D721Med (cell line): ENCODE measurements at places on chromosomes 3 and 15.
A peak's percentile ranks its signal among the peaks of the same experiment; 100 is the strongest.

- DNase-seq: no peak
Measured at GRCh38 chr3:189103208-189103607, 68.6 kb upstream of the TPRG1 start.

GRCh38 chr3:14230729-14231128, 52.1 kb downstream of the LSM3 start:
- no peak for DNase-seq

GRCh38 chr15:79282371-79283251, at the start of gene ANKRD34C:
TSS of gene ANKRD34C (plus strand) at chr15:79282722. CDS start at chr15:79293285, 10,563 bp downstream.
- no peak for DNase-seq

- no peak for DNase-seq
Measured at GRCh38 chr15:92654662-92655061, 913 bp downstream of the FAM174B start.

DNA sequence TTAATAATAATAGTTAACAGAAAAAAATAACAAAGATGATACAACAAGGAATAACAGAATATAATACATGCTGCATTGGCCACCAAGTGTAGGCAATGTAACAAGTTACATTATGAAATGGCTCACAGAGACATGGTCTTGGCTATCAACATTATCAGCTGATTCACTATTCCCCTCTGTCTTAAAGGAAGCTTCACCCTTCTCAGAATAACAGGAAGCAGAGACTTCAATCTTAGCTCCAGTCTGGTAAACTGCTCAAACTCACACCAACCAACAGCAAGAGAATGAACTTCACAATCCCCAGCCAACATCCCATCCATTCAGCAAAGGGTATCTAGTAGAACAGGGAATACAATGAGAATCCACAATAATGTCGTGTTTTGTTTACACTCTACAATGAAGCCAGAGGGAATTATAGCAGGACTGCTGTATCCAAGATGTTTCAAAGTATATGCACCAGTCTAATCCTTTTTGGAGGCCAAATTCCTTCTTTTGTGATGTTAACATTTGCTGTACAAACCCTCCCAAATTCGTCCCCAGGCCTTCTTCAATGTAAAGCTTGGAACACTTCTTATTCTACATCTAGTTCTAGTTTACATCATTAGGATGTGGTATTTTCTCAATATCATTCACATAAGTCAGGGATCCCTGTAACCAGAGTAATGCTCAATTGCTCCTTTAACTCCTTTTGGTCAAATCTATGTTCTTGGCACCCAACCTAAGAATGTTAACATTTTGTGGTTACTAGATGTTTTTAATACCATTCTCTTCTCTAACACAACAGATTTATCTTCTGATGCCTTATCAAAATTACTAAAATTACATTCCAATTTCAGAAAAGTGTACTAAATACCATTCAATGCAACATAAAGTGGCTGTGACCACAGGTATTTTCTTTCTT, 52.4 kb upstream of the CMSS1 start:
- DNase-seq: no peak

GRCh38 chr3:100781301-100781700, 72.0 kb downstream of the TFG start:
- DNase-seq: no peak

DNA sequence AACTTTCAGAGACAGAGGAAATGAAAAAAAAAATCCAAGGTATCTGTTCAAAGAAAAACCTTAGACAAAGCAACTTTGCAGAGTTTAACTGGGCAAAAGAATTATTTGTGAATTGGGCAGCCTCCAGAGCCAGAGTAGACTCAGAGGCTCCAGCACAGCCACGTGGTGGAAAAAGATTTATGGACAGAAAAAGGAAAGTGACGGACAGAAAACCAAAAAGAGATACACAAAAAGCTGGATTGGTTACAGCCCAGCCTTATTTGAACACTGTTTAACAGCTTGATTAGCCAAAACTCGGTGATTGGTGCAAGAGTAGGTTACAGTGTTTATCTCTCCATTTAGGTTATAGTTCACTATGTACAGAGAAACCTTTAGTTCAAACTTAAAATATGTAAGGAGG, 23.7 kb upstream of the GPD1L start:
- DNase-seq: no peak

- DNase-seq: no peak
Measured at GRCh38 chr3:150278195-150278594, 129.9 kb upstream of the TSC22D2 start.

GRCh38 chr3:118478706-118479276, 555.9 kb downstream of the IGSF11 start:
- no peak for DNase-seq

DNA sequence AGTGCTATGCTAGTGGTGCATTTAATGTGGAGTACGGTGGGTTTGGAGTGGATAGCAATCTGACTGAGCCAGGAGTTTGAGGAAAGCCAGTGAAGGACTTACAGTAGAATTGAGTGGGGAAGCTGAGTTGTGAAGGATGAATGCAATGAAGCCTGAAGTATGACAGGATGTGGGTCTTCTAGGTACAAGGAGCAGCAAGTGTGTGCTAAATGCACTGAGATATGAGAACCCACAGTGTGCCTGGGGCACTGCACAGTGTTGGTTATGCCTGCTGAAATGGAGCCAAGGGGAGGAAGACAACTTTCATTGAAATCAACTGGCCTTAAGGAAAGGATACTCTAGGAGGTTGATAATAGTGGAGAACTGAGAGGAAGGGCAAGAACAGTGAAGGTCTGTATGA, 105.5 kb upstream of the MRPL3 start:
- DNase-seq: no peak

DNA sequence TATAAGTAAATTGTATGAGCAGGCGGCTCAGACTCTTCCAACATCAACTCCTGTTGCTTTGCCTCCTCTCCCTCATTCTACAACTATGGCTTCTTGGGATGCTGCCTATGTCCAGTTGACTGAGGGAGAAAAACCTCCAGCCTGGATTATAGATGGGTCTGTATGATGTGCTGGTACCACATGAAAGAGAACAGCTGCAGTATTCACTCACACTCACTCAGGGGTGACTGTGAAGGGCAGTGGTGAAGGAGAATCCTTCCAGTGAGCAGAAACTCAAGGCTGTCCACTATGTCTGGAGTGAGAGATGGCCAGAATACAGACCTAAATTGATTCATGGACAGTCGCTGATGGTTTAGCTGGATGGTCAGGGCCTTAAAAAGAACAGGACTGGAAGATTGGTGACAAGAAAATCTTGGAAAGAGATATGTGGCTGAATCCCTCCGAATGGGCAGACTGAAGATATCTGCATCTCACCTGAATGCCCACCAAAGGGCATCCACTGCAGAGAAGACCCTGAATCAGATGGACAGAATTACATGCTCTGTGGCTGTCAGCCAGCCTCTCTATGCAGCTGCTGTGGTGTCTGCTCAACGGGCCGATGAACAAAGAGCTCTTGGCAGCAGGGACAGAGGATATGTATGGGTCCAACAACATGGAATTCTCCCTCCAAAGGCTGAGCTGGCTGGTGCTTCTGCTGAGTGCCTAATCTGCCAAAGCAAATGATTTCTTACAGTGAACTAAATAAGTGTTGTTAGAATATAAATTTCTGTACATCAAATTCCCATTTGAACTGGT, 1.9 kb upstream of the BCL2L10 start:
- no peak for DNase-seq

DNA sequence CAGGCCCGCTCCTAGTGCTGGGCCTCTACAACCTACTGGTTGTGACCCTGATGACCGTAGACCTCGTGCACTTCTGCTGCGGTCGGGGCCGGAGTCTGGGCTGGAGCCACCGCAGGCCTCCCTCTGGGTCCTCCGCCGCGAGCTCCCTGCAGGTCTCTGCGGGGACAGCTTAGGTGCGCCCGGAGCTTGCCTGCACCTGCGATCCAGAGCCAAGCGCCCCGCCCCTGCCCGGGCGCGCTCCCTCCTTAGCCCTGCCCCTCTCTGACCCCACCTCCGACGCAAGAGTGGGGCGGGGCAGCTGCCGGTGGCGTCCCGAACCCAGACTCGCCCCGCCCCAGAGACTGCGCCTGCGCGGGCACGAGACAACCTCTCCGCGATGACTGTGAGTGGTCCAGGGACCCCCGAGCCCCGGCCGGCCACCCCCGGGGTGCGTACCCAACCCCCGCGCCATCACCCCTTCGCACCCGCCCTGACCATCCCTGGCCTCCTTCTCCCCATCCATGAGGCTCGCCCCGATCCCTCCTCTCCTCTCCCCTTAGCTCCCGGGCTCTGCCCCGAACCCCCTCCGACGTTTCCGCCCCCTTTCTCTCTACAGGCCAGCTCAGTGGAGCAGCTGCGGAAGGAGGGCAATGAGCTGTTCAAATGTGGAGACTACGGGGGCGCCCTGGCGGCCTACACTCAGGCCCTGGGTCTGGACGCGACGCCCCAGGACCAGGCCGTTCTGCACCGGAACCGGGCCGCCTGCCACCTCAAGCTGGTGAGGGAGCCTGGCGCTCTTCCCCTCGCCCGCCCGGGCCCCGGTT, at the start of gene UNC45A:
UNC45A (plus strand) TSS at position 337 of the 803 bp plus-strand sequence; CDS start at position 377, 40 bp downstream.
- peak; percentile 98 for DNase-seq

DNA sequence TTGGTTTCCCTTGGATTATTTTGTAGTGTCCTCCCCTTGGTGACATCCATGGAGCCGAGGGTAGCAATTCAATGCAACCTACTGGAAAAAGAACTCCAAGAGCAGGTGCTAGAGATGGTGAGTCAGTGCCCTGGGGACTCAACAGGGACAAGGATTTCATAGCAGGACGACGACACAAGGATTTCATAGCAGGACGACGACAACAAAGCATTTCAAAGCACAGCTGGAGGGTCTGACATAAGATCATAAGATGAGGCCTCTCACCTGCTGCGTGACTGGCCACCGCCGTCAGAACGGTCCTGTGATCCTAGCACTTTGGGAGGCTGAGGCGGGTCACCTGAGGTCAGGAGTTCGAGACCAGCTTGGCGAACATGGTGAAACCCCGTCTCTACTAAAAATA, 22.5 kb downstream of the NRROS start:
- no peak for DNase-seq

DNA sequence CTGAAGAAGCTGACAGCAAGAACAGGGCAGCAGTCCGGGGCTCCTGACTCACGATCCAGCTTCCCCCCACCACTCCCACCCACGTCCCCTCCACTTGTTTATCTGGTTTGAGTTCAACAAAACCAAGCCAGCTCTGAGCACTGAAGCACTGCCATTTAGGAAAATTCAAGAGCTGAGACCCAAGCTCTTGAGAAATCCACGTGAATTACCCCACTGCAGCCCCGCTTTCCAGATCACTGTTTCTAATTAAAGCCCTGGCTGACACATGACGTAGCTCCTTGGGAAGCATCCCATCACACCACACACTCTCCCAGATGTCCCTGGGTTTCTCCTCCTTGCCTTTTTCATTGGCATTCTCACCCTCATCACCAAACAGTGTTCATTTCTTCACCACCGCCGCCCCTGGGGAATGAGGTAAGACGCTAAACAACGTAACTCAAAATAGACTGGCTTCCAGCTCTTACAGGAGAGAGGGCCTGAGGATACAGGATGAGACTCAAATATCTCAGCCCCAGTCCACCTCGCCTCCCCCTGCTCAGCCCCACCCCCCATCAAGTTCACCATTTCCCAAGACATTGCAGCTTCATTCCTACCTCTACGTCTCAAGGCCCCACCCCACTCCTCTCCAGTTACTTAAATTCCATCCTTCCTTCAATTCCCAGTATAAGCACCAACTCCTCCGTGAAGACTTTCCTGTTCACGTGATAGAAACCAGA, 95.4 kb downstream of the SRGAP3 start:
- no peak for DNase-seq

DNA sequence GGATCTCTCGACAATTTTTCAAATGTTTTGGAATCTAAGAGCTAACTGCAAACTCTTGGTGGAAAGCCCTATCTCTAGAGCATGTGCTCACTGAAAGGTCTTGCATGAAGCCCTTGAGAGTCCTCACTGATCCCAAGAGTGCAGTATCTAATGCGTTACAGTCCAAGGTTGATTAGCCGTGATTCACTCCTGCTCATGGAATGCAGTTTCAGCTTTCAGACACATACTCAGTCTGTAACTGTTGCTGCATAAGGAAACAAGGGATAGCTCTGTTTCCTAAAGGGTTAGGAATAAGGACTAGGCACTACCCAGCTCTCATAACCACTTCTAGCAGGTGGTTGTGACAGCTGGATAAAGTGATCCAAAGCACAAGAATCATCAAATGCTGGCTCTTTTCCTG, 687.4 kb upstream of the CFAP20DC start:
- DNase-seq: no peak

GRCh38 chr3:193929373-193929772, 206.6 kb upstream of the HES1 start:
- DNase-seq: no peak

GRCh38 chr3:27194861-27195483, 174.2 kb downstream of the NEK10 start:
- DNase-seq: no peak

DNA sequence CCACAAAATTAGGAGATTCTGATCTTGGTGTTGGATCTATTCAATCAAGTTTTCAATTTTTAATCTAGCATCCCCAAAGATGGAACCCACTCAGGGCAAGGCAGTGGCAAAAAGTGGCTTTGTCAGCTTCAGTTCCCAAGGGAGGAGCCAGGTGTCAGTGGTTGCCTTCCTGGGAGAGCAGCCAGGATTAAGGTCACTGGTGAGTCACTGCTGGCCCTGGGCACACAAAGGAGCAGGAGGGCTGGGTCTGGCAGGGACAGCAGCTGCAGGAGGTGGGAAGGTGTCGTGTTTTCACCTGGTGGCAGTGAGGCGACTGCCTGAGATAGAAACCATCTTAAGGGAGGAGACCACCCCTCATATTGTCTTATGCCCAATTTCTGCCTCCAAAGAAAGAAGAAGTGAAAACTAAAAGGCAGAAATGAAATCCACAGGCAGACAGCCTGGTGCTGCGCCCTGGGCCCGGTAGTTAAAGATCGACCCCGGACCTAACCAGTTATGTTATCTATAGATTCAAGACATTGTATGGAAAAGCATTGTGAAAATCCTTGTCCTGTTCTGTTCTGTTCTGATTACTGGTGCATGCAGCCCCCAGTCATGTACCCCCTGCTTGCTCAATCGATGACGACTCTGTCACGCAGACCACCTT, 5.9 kb upstream of the KLHL25 start:
- no peak for DNase-seq

GRCh38 chr3:117602058-117602644, 892.6 kb downstream of the TUSC7 start:
- no peak for DNase-seq

DNA sequence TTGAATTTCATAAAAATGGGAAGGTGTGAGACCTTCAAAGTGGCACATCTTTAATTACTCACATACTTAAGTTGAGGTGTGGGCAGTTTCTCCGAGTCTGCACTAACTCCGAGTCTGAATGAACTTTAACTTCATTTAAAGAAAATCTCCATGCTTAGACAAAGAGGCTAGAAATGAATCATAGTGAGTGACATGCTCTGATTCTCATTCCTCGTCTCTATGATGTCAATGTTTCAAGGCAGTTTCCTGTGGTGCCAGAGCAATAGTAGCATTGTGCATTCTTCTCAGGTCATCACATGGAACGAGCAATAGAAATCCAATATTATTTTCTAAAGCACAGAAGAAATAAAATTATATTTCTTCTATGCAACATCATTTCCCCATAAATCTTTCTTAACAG, 224.8 kb downstream of the KCNMB2 start:
- DNase-seq: no peak

- no peak for DNase-seq
Measured at GRCh38 chr15:56765251-56765650, 31.9 kb upstream of the ZNF280D start.

GRCh38 chr15:97841558-97841957, 118.9 kb upstream of the ARRDC4 start:
- no peak for DNase-seq
